ENCODE measurements at places on chromosomes 12 and 14. TPM values are rescaled to one million over a fixed set of nuclear protein-coding genes. Genes with fewer than 3 reads are reported as not detected.
A peak's percentile ranks its signal among the peaks of the same experiment; 100 is the strongest.

DNA sequence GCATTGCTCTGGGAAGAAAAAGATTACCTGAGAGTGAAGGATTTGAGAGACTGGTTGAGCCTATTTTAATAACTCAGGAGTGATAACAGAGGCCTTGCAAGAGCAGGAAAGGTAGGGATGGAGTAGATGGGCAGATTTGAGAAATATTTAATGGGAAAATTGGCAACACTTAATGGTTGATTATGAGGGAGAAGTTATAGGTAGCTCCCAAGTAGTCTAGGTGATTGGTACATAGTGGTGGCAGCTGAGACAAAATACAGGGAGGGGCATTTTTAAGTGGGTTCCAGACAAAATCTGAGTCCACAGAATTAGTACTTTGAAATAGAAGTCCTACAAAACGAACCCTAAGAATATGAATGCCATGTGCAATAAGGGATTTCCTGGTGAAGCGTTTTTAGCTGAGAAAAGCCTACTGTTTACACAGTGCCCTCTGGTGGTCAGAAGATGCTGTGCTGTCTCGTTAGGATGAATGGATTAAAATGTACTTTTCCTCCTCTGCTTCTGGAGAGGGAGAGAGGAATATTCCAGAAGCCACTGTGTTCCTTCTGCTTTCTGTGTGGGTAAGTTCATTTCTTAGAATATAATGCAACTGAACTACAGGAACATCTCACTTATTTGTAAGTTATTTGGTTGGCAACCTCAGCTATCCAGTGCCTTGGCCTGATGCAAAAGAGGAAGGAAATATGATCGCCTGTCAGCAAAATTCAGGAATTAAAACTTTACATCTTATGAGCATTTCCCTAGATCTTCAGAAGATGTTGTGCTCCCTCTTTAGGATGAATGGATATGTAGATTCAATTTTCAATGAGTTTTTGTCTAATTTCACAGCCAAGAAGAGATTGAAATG, 6.5 kb downstream of the ZBTB1 start:
- peak overlapping the region; percentile 42 for H3K27ac ChIP-seq
- peaks cover 33% of the 10 kb centered on the region for H3K4me1 ChIP-seq
- no peaks in the 10 kb centered on the region for H3K36me3 ChIP-seq
- H3K27me3 ChIP-seq = no peaks in the 10 kb centered on the region
- DNase-seq = peak; percentile 54

DNA sequence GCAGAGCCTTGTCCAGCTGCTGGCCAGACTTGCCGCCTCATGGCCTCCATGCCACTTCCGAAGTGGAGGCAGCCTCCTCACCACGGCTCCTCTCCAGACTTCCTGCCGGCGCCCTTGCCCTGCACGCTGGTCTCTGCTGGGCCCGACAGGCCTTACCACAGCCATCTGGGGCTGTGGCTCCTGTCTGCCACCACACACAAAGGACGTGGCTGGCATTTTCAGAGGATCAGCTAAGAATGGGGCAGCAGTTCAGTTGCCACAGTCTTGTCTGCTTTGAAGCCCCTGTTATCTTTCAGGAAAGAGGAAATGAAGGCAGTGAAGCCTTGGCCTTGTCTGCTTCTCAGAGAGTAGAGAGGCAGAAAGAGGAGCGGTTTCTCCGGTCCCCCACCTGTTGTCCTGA, 178.0 kb upstream of the FKBP4 start:
- no peak for DNase-seq
- no peaks in the 10 kb centered on the region for H3K4me1 ChIP-seq
- no peaks in the 10 kb centered on the region for H3K36me3 ChIP-seq

- no peaks in the 10 kb centered on the region for H3K27me3 ChIP-seq
- DNase-seq = no peak
- peaks cover 2% of the 10 kb centered on the region for H3K36me3 ChIP-seq
- peaks cover 15% of the 10 kb centered on the region for H3K4me1 ChIP-seq
These were observed 4.5 kb downstream of the MYL6 start for GRCh38 chr12:56162468-56163290.

- H3K27ac ChIP-seq = peak overlapping the region; percentile 75
- peak overlapping the region; percentile 78 for H3K4me3 ChIP-seq
- peaks cover 5% of the 10 kb centered on the region for H3K4me1 ChIP-seq
- no peak for DNase-seq
- H3K36me3 ChIP-seq = no peaks in the 10 kb centered on the region
- H3K27me3 ChIP-seq = no peaks in the 10 kb centered on the region
These were observed 3.7 kb downstream of the REM2 start for GRCh38 chr14:22886500-22887259.

DNA sequence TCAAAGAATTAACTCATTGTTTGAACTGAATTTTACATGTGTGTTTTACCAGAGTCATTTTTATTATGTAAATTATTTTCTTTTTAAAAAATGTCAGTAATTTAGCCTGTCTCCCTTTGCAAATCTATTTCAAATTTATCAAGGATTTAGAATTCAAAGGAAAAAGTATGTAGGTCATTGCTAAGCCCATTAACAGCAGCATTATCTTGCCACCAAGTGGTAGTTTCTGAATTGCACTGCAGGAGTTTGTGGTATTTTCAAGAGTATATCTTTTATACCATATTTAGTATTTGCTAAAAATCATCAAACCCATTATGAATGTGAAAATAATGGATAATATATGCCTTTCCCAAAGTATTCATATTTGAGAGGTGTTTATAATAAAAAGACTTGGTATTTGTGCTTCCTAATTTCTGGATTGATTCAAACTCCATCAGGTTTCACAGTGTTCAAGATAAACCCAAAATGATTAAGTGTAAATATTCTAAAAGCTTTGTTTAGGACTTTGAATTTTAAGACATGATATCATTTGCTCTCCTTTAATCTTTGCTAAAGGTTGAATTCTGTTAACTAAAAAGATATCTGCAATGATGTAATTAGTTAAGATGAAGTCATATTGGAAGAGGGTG, 711.4 kb downstream of the FSCB start:
- H3K4me1 ChIP-seq = no peaks in the 10 kb centered on the region
- DNase-seq = no peak
- no peak overlapping the region for H3K27ac ChIP-seq
- no peaks in the 10 kb centered on the region for H3K36me3 ChIP-seq
- H3K4me3 ChIP-seq = no peak overlapping the region
- H3K27me3 ChIP-seq = no peaks in the 10 kb centered on the region

GRCh38 chr12:116835484-116835883, 45.8 kb downstream of the HRK start:
- no peaks in the 10 kb centered on the region for H3K36me3 ChIP-seq
- H3K27me3 ChIP-seq = no peaks in the 10 kb centered on the region
- no peak overlapping the region for H3K4me3 ChIP-seq
- no peak overlapping the region for H3K27ac ChIP-seq
- no peaks in the 10 kb centered on the region for H3K4me1 ChIP-seq
- DNase-seq = no peak

DNA sequence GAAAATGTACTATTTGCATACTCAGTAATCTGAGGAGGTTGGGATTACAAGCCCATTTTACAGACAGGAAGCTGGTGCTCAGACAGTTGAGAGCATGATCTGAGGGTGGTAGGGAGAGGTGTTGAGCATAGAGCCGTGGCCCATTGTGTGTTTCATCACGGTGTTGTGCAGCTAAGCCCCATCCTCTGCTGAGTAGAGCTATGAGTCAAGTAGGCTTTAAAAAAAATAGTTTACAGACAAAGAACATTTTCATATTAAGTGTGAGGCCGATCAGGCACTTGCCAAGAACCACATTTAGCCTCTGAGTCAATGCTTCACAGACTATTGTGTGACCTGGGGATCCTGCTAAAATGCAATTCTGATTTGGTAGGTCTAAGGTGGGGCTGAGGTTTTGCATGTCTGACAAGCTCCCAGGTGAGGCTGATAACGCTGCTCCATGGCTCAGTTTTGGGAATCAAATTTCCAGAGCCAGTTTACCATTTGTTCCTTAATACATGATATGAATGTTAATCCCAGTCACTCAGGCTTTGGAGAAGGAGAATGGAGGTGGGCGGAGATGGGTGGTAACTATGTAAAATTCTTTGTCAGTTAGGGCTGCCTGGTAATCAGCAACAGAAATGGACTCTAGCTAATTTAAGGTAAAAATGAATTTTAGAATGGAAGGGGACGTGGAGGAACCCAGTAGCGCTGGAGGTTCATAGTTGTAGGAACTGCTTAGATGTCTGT, 22.2 kb downstream of the ZNF664 start:
- H3K27me3 ChIP-seq = no peaks in the 10 kb centered on the region
- no peak for DNase-seq
- no peak overlapping the region for H3K4me3 ChIP-seq
- no peaks in the 10 kb centered on the region for H3K4me1 ChIP-seq

DNA sequence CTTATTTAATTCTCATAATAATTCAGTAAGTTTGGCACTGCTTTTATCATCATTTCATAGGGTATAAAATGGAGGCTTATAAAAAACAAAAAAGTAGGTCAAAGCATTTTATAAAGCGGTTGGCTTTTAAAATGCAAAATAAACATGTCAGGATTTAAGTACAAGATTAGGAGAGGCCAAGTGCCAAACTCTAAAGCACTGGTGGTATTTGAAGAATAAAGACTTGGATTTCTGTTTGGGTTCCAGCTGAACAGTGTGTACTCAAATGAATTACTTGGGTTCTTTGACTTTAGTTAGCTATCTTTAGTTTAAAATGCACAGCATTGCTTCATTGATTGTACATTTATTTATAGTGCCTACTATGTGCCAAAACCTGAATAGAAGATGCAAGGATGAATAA, 966.6 kb upstream of the SEL1L start:
- H3K27me3 ChIP-seq = no peaks in the 10 kb centered on the region
- H3K27ac ChIP-seq = no peak overlapping the region
- H3K4me1 ChIP-seq = no peaks in the 10 kb centered on the region
- DNase-seq = no peak
- H3K36me3 ChIP-seq = no peaks in the 10 kb centered on the region

DNA sequence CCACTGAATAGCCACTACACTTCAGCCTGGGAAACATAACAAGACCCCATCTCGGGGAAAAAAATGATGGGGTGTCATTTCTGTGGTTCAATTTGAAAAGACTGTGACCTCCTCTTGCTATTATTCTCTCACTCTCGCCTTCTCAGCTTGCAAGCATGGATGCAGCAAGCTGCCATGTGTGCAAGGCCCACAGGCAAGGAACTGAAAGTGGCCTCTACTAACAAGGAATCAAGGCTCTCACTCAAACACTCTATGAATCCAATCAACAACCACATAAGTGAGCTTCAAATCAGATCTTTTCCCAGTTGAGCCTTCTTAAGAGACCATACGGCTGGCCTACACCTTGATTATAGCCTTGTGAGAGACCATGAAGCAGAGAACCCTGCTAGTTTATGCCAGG, 17.9 kb upstream of the DHRS7 start:
- H3K4me1 ChIP-seq = no peaks in the 10 kb centered on the region
- no peak for DNase-seq
- H3K36me3 ChIP-seq = no peaks in the 10 kb centered on the region
- no peak overlapping the region for H3K27ac ChIP-seq

Gene CELA1
- total RNA-seq = not detected

Gene FGF23
- total RNA-seq = not detected

Gene BDKRB1
- not detected for total RNA-seq

All from Panc1 (cell line).